NCI-H2081 (cell line): ENCODE measurements at places on chromosomes 1 and 21.

DNA sequence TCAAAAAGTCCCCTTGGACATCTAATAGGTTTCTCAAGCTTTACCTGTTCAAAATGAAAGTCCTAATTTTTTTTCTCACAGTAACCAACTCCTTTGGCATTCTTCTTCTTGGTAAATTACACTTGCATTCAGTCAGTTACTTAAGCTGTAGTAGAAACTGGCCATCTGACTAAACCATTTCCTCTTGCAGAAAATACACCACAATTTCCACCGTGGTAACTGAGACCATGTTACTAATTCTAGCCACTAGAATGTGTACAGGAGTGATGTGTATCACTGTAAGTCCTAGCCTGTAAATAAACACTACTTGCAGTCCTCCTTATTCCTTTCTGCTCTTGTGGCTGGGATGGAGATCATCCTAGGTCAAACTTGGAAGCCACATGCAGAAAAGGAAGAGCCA, 965.4 kb upstream of the TMPRSS15 start:
- no peak for DNase-seq

- DNase-seq: no peak
These were observed 104.6 kb downstream of the ZBTB18 start for GRCh38 chr1:244155661-244156060.

GRCh38 chr1:172145231-172145651, 275.2 kb upstream of the C1orf105 start:
- DNase-seq: no peak

DNA sequence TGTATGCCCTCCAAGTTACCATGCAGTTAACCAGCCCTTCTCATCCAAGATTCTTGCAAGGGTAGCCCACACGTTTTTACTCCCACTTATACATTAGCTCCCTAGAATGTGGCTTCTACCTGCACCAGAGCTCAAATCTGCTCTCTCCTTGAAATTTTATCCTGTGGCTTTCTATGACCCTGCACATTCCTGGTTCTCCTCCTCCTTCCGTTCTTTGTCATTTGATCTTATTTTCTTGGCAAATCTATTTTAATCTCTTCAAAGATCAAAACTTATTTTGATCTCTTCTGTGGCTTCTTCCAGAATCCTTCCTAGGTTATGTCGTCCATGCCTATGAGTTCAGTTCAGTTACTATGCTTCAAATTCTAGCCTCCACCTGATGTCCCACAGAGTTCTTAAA, 115.6 kb upstream of the GUCA2B start:
- no peak for DNase-seq

GRCh38 chr1:36553591-36554322, 71.0 kb upstream of the CSF3R start:
- peak; percentile 81 for DNase-seq
